ENCODE measurements at places on chromosomes 2 and 18. TPM values are rescaled to one million over a fixed set of nuclear protein-coding genes. Genes with fewer than 3 reads are reported as not detected.

The GALNT14 gene
- total RNA-seq: 25.6 TPM

The NEB gene
- 0.30 TPM for total RNA-seq

The ALPG gene
- not detected for total RNA-seq

DNA sequence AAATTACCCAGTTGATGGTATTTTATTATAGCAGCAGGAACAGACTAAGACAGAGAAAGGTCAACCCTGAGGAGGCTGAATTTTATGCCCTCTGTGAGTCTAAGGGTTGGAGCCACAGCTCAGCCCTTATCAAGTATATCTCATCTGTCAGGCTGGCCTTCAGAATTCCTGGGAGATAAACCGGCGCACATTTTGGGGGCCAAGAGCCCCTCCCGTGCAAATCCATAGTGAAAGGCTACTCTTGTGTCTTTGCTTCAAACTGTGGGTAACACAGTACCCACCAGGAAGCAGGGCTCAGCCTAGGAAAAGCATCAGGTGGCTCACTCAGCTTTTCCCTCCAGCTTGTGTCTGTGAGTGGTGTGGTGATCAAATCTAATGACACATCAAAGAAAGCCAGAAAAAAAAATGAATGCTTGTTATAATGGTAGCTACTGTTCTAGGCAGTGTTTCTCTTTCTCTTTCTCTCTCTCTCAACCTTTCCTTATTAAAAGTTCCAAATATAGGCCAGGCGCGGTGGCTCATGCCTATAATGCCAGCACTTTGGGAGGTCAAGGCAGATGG, 25.0 kb upstream of the ASXL2 start:
- DNase-seq: no peak

The DSEL gene
- not detected for total RNA-seq

DNA sequence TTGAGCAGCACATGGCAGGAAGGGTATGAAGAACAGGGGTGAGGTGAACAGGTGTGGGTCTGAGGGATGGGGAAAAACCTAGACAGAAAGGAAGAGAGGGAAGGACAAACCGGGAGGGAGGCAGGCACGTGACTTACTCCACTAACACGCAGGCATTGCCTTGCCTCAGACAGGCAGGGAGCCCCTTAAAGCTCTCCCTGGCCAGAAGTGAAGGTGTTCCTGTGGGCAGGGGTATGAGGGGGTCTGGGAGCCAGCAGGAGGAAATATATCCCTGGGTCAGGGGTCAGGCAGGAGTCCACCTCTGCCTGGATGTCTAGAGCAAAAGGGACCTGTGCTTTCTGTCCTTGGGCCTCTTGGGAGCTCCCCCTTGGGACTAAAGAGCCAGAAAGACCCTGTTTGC, 135.3 kb upstream of the EPAS1 start:
- DNase-seq: no peak

DNA sequence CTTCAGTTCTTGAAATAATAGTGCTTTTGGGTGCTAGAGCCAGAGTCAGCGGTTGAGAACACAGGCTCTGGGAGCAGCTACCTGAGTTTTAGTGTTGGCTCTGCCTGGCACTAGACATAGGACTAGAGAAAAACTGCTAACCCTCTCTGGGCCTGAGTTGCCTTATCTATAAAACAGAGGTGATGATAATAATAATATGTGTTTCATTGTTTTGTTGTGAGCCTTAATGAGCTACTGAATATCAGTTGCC, 391.7 kb downstream of the PTPRM start:
- DNase-seq: no peak

The SPDYA gene
- total RNA-seq: 1.7 TPM

DNA sequence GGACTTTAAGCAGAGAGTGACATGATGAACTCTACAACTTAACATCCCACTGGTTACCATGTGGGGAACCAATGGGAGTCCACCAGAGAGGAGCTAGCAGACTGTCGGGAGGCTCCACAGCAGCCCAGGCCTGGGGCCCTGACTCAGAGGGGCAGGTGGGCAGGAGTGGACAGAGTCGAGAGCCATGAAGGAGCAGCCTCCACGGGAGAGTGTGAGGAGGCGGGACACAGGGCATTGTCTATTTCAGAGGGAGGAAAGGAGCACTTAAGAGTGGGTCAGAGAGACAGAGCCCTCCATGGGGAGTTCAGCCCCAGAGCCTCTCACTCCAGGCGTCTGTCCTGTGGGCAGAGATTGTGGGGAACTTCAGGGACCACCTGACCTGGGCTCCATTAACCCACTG, 118.7 kb downstream of the CYP26B1 start:
- DNase-seq: no peak

GRCh38 chr18:2395427-2396161, 175.7 kb downstream of the METTL4 start:
- DNase-seq: no peak

DNA sequence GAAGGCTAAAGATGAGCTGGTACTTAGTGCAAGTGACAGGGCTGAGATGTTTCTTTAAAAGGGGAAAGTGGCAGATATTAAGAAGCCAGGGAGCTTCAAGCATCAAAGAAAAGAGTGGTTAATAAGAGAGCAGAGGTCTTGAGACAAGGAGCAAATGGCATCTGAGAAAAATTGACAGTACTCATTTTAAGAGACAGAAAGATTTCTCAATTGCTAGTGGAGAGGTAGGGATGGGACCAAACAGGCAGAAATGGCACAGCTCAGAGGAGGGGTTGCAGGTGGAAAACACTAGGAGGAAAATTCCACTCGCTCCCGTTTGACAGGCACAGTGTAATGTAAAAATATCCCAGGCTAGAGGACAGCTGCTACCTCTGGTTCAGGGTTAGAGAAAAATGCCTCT, 593.4 kb upstream of the LRATD1 start:
- no peak for DNase-seq

The GPR45 gene
- not detected for total RNA-seq

DNA sequence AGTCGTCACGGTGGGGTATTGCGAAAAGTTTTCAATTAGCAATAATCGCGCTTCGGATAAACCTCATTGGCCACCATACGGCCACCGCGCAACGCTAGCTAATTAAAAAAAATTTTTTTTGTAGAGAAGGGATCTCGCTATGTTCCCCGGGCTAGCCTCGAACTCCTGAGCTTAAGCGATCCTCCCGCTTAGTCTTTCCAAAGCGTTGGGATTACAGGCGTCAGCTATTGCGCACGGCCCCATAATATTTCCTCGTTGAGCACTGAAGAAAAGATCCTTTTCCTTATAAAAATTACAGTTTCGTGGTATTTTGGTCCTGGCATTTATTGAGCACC, 759 bp upstream of the ACTR1B start:
- DNase-seq: no peak

- no peak for DNase-seq
These were observed 126.4 kb downstream of the TMEM17 start for GRCh38 chr2:62379566-62379965.

DNA sequence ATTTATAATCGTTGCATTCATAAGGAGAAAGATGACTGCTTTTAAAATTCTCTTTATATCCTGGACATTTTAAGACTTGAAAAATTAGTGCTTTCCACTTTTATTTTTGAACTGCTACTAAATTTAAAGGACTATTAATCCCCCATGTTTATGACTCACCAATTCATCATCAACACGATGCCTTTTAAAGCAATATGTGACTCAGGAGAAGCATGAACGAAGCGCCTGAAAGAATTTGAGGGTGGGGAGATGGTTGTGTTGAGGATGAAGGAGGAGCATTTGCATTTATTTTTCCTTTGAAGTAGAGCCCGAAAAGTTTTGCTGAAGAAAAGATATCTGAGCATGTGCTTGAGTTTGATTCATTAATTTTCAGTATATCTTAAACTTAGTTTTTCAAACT, 192.2 kb upstream of the LRRTM1 start:
- no peak for DNase-seq

DNA sequence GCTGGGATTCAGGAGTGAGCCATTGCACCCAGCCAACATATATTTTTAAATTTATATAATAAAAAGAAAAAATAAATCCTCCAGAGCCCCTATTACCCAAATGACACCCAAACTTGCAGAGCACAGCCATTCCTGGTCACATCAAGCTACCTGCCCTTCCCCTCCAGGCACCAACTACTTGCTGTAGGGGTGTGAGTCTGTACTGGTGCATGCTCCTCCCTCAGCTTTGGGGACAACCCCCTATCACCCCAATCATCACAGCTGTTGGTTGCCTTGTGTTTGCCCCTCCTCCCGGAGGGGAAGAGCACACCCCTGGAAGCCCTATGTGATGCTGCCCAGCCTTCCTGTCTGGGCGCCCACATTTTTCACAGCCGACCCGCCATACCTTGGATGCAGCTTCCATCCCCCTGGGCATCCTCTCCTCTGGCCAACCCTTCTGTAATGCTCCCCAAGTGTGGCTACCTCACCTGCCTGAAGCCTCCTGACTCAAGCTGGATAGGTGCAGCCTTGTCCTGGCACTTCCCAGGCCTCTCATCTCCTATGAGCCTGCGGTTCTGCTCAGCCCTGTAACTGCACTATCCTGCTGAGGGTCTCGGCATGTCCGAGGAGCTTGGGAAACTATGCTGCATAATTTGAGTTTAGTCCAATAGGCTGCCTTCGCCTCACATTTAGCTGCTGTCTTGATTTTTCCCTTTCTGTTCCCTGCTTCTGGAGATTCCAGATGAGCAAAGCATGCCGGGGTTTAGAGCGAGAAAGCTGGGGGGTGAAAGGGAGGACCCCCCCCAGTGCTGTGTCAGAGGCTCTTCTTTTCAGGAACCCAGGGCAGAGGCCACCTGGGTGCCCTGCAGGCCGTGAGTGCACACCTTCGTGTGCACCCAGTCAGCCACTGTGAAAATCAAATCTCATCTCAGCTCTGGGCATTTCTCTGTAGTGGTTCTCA, 27.2 kb downstream of the CHST10 start:
- DNase-seq: no peak

DNA sequence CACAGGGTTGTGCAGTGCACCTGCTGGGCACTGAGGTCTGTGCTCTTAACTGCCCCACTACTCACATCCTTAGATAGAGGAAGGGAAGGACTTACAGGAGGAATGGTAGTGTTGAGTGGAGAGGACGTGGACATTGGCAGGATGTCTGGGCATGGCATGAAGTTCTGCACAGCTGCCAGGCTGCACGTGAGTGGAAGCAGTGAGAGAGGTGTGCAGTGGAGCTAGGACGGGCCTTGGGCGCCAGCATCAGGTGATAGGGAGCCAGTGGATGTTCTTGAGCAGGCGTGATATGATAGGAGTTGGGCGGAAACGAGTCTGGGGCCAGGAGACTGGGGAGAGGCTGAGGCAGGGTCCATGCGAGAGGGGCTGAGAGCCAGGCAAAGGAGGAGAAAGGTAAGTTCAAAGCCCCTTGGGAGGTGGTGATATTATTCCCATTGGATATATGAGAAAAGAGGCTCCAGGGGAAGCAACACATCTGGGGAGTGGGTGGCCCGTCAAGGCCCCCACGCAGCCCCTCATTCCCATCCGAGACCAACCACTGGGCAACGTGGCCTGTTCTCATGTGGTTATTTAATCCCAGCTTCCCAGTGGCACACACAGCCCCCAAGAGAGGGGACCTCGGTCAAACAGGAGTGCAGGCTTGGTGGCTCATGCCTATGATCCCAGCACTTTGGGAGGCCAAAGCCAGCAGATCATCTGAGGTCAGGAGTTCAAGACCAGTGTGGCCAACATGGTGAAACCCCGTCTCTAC, 45.7 kb upstream of the SNED1 start:
- no peak for DNase-seq

- no peak for DNase-seq
These were observed 144.9 kb downstream of the AGAP1 start for GRCh38 chr2:235638541-235639427.

GRCh38 chr18:77597726-77598125, 348.1 kb downstream of the GALR1 start:
- DNase-seq: no peak

DNA sequence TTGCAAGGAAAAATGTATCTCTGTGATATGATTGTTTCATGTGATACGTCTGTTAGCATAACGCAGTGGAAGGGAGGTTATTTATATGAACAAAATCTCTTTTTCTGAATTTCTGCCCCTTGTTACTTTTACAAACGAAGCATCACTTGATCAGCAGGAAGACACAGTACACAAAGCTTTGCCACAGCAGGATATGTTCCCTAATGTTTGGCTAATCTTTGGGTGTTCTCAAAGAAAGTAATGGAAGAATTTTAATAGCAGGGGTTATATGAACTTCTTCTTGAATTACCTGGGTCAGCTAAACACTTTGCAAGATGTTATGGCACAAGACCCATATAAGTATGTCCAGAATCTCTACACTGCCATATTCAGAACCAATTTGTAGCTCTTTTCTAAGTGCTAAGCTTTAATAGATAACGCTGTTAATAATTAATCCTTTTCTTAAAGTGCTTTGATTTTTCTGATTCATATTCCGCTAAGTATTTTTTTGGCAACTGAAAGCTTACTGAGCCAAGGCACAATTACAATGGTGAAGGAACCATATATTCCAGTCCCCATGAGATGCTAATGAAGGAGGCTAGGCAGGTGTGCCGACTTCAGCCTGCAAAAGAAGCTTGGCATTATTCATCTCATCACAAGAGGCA, 33.2 kb upstream of the TRIB2 start:
- no peak for DNase-seq

The TMEM17 gene
- not detected for total RNA-seq

The GAREM2 gene
- total RNA-seq: not detected

The RBMS1 gene
- total RNA-seq: 35.7 TPM

The BCL2 gene
- total RNA-seq: 3.0 TPM

DNA sequence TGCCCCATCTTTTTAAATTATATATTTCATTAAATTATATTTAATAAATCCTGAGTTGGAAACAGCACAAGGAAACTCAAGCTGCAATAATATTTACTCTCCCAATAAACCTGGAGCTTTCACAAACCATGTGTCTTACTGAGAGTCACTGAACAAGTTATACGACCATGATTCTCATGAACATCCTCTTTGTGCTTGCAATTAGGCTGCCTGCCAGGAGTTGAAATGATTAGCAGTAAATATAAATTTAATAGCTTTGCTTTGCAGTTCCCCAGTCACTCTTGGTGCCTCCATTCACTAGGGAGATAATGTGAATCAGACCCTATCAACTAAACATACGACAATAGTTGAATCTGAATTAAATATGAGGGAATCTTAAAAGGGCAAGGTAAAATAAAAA, 905.1 kb downstream of the NRXN1 start:
- no peak for DNase-seq

GRCh38 chr2:159939946-159940345, 122.5 kb downstream of the PLA2R1 start:
- DNase-seq: peak; percentile 19
